ENCODE measurements at places on chromosomes 4 and X.
A peak's percentile ranks its signal among the peaks of the same experiment; 100 is the strongest.

GRCh38 chr4:186845137-186845842 is 121.6 kb upstream of the FAT1 start:
- DNase-seq, result no peak

DNA sequence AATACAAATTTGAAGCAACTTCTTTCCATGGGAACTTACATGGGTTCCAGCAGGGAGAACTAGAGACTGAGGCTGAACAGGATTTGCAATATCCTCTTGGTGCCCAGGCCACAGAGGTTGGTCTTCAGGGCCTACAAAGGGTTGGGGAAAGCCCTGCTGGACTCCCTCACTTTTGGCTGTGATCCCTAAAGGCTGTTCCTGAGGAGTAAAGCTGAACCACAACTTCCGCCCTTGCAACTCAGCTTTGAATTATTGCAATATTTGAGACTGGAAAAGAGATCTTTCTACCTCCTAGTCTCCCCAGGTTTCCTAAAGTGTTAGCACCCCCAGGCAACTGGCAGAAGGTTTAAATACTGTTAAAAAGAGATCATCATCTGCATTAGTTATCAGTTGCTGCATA is 26.9 kb downstream of the DCHS2 start:
- no peak for DNase-seq

GRCh38 chrX:70527053-70527452 is 82.4 kb downstream of the DLG3 start:
- no peak for DNase-seq

DNA sequence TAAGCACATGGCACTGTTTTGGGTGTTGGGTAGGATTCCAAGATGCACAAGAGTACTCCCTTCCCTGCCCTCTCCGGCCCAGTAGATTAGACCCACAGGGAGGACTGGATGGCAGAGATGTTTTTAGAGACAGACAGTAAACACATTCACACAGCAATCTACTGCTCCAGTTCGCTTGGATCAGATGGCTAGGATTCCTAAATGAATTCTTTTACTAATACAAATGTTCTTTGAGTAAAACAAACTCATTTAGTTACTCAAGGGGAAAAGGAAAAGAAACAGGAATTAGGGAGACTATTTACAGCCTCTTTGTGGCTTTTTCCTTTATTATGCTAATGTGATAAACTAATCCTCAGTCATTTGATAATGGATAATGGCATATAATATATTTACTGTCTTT is 5.9 kb downstream of the SNX25 start:
- no peak for DNase-seq

DNA sequence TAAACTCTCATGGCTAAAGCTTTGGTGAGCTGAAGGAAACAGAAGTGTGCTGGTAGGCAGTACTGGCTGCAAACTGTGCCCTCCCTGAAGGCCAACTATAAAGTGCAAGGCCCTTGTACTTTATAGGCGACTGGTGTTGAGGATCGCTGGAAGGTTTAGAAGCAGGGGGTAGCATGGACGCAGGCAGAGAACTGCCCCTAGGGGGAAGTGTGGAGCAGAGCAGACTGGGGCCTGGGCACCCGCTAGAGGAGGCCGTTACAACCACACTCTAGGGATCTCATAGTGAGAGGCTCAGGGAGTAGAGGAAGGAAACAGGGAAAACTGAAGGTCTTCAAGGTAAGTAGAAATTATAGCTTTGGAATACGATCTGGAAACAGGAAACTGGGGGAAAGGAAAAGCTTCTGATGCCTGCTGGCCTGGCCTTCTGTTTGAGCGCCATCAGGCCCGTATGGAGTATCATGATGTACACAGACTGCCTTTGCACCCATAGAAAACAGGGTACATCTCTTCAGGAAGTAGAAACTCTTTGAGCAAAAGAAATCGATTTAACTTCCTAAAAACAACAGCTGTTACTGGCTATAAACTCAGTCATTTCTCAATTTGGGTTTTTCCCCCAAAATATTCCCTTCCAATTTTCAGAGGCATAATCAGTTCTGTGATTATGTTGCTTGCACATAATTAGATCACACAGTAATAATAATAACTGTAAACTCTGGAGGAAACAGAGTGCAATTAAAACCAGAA is 23.9 kb upstream of the TMSB4X start:
- DNase-seq, result peak; percentile 53
